RWPE2 (cell line): ENCODE measurements at places on chromosomes 1 and 21.

- no peak for DNase-seq
Measured at GRCh38 chr1:161956097-161956496, 67.6 kb downstream of the OLFML2B start.

GRCh38 chr1:229268505-229268904 lies 2.4 kb upstream of the RAB4A start:
- no peak for DNase-seq

GRCh38 chr1:39262802-39263201 lies 58.3 kb downstream of the MACF1 start:
- no peak for DNase-seq

DNA sequence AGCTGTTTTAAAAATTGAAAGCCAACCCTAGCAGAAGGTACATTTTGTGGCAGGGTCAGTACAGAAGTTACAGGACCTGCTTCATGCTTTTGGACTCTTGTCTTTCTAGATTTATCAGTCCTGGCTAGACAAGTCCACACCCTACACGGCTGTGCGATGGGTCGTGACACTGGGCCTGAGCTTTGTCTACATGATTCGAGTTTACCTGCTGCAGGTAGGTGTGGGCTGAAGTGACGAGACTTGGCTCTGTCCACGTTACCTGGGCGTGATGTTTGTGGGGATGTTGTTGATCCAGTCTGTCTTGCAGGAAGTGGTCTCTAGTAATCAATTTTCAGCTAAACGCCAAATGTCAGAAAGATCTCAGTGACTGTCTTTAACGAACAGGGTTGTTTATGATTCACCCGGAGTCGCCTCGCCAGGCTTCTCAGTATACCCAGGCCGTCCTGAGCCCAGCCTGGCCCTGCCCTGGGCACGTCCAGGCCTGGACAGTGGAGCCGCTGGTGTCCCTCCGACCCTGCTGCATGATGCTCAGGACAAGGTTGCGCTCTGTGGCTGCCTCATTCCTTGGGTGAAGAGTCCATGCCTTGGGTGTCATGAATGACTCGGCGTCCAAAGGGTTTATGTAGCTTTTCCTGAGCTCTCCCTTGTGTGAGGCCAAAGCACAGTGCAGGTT lies 5.5 kb downstream of the RER1 start:
- no peak for DNase-seq

DNA sequence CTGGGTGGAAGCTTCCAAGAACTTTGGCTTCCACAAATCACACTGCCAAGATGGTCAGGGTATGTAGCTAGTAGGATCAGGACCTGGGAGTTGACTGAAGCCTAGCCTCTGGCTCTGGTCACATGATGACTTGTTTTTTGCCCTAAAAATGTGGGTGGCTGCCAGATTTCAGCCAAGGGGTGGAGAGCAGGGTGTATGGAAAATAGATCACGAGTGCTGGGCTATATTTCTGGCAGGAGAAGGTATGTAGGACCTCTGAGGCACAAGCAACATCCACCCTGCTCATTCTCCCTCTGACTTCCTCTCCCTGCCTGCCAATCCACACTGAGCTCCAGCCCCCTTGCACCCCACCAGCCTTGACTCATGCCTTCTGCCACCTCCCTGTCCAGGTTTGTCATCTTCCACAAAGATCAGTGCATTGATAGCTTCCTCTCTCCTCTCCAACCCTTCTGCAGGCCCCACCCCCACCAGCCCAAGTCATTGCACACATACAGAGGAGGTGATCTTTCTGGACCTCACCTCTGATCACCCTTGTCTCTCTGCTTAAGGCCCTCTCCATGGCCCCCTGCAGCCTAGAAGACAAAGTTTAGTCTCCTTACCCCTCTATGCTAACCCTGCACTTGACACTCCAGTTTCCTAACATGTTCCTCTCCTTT lies 8.3 kb upstream of the CYP4B1 start:
- DNase-seq = no peak

- no peak for DNase-seq
Measured at GRCh38 chr1:201356701-201357100, 20.8 kb downstream of the TNNT2 start.

DNA sequence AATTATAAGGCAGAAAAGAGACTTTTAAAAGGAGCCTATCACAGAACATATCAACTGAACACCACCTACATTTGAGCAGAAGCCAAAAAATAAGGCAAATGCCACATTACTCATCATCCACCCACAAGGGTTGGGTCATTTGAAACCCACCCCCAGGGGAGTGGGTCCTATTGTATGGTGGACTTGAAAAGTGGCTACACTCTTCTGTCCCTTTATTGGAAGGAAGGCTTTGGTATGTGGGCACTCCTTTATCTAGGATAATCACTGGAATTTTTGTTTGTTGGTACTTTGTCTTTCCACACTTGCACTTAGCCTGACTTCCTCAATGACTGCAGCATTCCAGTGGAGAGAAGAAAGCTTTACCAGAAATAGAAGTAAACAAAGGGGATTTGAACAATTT lies 157.2 kb upstream of the COL11A1 start:
- DNase-seq = no peak

GRCh38 chr1:169371404-169371803 lies 3.4 kb downstream of the BLZF1 start:
- DNase-seq = no peak

GRCh38 chr1:206748348-206749030 lies 22.1 kb upstream of the IL19 start:
- no peak for DNase-seq

DNA sequence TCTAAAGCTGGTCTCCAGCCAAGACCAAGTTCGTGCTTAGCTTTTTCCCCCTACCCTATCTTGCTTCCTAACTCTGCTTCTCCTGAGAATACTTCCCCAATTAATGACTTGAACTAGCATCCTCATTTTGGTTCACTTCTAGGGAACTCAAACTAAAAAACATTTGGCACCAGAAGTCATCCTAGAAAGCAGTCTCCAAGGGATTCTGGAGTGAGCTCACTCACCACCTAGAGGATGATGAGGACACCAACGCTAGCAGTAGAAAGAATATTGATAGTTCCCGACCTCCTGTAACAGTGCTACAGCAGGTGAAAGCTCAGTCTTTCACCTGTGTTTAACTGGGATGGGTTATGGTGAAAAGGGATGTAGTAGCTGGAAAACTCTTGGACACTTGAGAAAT lies 4.7 kb upstream of the PSMB2 start:
- DNase-seq = no peak

- no peak for DNase-seq
Measured at GRCh38 chr21:33817663-33818451, 97.7 kb downstream of the ATP5PO start.
